Adipose tissue (tissue), 3 donors: ENCODE measurements at places on chromosomes 6 and 20. TPM values are rescaled to one million over a fixed set of nuclear protein-coding genes. Genes with fewer than 3 reads are reported as not detected.

F13A1 gene
- 129 TPM for polyA plus RNA-seq

PROCR gene
- 16.1 TPM for polyA plus RNA-seq

NOX3 gene
- polyA plus RNA-seq: not detected

GTSF1L gene
- polyA plus RNA-seq: not detected

TRIM31 gene
- polyA plus RNA-seq: 0.21 TPM

PDE7B gene
- 0.38 TPM for polyA plus RNA-seq

NKX2-2 gene
- 0.06 TPM for polyA plus RNA-seq

FAM209B gene
- polyA plus RNA-seq: 0.14 TPM

CUL7 gene
- 9.3 TPM for polyA plus RNA-seq

LPA gene
- polyA plus RNA-seq: not detected

TPX2 gene
- polyA plus RNA-seq: 0.90 TPM

ATP9A gene
- polyA plus RNA-seq: 10.4 TPM

OPN5 gene
- not detected for polyA plus RNA-seq

GSTA3 gene
- not detected for polyA plus RNA-seq

ISM1 gene
- polyA plus RNA-seq: 9.3 TPM

VSTM2L gene
- polyA plus RNA-seq: 0.90 TPM

OR2J2 gene
- polyA plus RNA-seq: not detected

GRIK2 gene
- polyA plus RNA-seq: 0.39 TPM

HLA-DOA gene
- polyA plus RNA-seq: 1.6 TPM

SRMS gene
- polyA plus RNA-seq: 0.06 TPM

ZSCAN12 gene
- polyA plus RNA-seq: 1.3 TPM

RALGAPA2 gene
- polyA plus RNA-seq: 12.6 TPM

RRP36 gene
- polyA plus RNA-seq: 26.4 TPM

FANCE gene
- polyA plus RNA-seq: 2.9 TPM

IMPG1 gene
- not detected for polyA plus RNA-seq

MAP7 gene
- 1.2 TPM for polyA plus RNA-seq

TULP4 gene
- 7.3 TPM for polyA plus RNA-seq

MYO6 gene
- 6.2 TPM for polyA plus RNA-seq

CNKSR3 gene
- polyA plus RNA-seq: 6.8 TPM

GPR6 gene
- not detected for polyA plus RNA-seq

GLP1R gene
- 0.04 TPM for polyA plus RNA-seq

RAET1L gene
- polyA plus RNA-seq: not detected

BEND3 gene
- polyA plus RNA-seq: 0.69 TPM

NKAIN4 gene
- not detected for polyA plus RNA-seq

SLC29A1 gene
- 57.6 TPM for polyA plus RNA-seq

OR2H2 gene
- polyA plus RNA-seq: not detected

SALL4 gene
- 0.49 TPM for polyA plus RNA-seq

RSPH4A gene
- polyA plus RNA-seq: 0.15 TPM
